ENCODE measurements at places on chromosomes 2 and 18. TPM values are rescaled to one million over a fixed set of nuclear protein-coding genes. Genes with fewer than 3 reads are reported as not detected.

DNA sequence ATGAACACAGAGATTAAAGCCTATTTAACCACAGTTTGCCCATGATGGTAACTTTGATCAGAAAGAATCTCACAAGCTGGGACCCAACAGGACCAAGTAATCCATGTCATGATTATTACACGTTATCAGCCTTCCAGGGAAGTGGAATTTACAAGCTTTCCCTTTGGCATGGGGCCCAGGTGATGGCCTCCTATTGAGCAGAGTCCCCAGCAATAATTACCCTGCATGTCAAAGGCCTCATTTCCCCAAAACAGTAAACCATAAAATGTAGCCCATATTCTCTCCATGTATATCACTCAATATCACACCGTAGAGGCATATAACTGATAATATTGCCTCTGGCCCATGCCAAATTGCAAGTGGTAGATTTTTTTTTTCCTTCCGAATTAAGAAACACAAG is 38.9 kb downstream of the PRKRA start:
- no peak for ATAC-seq

GRCh38 chr18:29218091-29218490 is 1041.2 kb upstream of the CDH2 start:
- no peak for ATAC-seq

- peak; percentile 30 for ATAC-seq
These were observed 40.1 kb upstream of the AKAIN1 start for GRCh38 chr18:5237083-5237722.

- no peak for ATAC-seq
These were observed 612.6 kb downstream of the GALR1 start for GRCh38 chr18:77862066-77862757.

DNA sequence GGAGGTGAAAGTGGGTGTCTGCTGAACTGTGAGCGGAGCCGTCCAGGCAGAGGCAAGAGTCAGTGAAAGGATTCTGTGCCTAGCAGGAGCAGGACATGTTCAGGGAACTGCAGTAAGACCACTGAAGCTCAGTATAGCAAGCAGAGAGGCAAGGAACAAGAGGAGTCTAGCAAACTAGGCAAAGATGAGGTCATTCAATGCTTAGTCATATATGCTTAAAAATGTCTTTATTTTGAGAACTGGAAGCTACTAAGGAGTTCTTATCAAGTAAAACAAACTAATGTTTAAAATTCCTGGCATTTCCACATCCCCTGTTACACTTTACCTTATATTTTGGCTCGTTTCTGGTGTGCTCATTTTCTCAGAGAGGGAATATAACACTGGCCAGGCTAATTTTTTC is 913.4 kb downstream of the CBLN2 start:
- no peak for ATAC-seq

DNA sequence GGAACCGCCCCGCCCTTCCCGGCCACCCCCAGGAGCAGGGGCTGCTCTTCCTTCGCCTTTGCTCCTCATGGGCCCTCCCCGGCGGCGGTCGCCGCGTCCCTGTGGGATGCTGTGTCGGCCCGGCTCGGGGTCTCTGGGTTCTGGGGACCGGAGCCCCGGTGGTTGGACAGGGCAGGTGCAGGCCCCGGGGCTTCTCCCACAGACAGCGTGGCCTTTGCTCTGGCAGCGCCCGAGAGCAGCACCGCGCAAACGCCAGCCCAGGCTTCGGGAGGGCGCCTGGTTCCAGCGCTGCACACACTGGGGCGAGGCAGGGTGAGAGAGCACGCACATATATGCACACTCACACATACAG is 9.0 kb upstream of the KCNG2 start:
- ATAC-seq = no peak

- ATAC-seq = no peak
These were observed 30.6 kb downstream of the MAPRE2 start for GRCh38 chr18:35071819-35072247.

DNA sequence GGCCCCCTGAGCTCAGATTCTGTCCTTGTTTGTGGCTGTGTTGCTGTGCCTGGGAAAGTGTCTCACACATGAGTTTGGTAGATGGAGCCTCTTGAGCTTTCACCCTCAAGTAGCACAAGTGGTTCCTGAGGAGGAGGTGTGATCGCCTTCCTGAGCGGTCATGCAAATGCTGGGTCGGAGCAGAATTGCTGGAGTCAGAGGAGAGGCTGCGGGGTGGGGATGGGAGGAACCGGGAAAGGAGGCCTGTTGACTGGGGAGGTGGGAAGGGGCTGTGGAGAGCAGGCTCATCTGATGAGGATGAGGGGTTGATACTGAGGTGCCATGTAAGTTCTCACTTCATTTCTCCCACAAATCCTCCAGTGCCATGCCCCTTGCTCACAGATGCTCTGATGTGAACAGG is 48.4 kb upstream of the ATG16L1 start:
- no peak for ATAC-seq

DNA sequence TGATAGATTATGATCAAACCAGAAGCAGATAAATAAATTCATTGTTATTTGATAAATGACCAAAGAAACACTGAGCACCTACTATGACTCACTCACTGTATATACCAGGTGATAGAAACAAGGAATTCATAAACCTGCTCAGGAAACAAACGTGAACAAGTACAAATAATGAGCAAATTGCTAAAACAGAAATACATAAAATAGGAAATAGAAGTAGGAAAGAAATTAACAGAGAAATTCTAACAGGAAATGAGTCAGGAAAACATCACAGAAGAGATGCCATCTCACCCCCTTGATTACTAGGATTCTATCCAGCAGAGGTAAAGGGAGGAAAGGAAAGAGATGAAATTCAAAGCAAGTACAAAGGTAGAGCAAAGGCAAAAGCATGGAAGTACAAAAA is 31.3 kb downstream of the EXOC6B start:
- no peak for ATAC-seq

- ATAC-seq = peak; percentile 56
These were observed 123.1 kb upstream of the CAB39 start for GRCh38 chr2:230589497-230590015.

GRCh38 chr2:121284463-121285449 is at the start of gene TFCP2L1:
TSS of gene TFCP2L1 (minus strand) at chr2:121285202. CDS start at chr2:121285109, 93 bp downstream.
- ATAC-seq = peak; percentile 88

GRCh38 chr2:120738786-120739437 is 3.2 kb downstream of the GLI2 start:
- no peak for ATAC-seq

DNA sequence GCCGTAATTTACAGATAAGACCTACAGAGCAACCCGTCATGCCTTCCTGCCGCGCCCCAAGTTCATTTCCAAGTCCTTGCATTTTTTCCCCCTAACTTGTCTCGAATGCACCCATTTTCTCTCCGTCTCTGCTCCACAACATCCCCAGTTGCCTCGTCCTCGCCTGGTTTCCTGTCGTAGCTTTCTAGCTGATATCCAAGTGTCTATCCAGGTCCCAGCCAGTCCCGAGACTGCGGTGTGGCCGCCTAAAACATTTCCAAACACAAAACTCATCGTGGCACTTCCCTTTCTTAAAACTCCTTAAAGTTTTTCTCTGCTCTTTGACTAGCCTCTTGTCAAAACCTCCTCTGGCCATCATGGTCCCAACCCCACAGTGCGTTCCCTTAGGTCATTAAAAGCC is 1.2 kb upstream of the BARD1 start:
- ATAC-seq = no peak

- no peak for ATAC-seq
These were observed 31.0 kb upstream of the KCNF1 start for GRCh38 chr2:10880586-10881321.

- ATAC-seq = no peak
These were observed 38.1 kb downstream of the PIK3C3 start for GRCh38 chr18:41993151-41993550.

DNA sequence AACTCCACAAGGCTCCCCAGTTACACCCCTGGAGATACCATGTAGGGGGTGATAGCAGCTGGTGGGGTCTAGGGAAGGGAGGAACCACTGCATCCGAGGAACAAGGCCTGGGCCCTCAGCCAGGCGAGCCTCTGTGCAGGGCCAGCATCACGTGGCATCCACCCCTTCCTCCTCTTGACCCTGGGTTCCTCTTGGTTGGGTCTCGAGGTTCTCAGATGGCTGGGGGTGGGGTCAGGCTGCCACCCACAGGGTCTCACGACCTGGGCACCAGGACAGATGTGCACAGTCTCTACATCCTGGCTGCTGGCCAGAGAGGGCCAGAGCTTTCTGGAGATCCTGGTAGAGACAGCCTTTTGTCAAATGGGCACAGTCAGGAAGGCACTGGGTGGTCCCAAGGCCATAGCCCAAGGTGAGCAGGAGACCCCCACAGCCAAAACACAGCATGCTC is 10.4 kb downstream of the HS6ST1 start:
- no peak for ATAC-seq

- no peak for ATAC-seq
These were observed 263.8 kb upstream of the ATP5MC3 start for GRCh38 chr2:175445281-175445680.

Gene ZNF804A
- not detected for total RNA-seq

Gene FOXD4L1
- 0.16 TPM for total RNA-seq

Gene SUPT7L
- 11.7 TPM for total RNA-seq

Gene ATOH8
- total RNA-seq = 1.2 TPM

Gene DSG4
- total RNA-seq = not detected

Gene TBR1
- not detected for total RNA-seq

Gene IL37
- not detected for total RNA-seq

Gene EPHA4
- 16.9 TPM for total RNA-seq

Data from esophagus mucosa (tissue), 1 donor.